ENCODE measurements at places on chromosomes 5 and 9.

- no peak for DNase-seq
Observed at GRCh38 chr5:5025098-5025773, 114.9 kb upstream of the ADAMTS16 start.

GRCh38 chr9:135794057-135794335 lies 92.0 kb downstream of the KCNT1 start:
- no peak for DNase-seq

DNA sequence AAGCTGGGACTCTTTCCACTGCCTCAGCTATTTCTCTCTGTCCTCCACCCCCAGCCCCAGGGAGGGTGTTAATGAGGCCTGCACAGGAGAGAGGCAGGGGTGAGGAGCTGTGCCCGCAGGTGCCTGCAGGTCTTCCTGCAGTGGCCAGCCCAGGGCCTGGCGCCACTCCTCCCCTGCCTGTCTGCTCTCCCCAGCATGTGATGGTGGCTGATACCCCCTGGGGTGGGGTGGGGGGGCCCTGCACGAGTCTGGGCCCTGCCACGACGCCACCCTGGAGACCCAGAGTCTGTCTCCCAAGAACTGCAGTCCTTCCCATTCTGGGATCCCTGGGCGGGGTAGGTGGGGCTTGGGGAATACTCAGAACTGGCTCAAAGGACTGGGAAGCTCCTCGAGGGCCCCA lies 166.4 kb upstream of the SMIM23 start:
- DNase-seq, result no peak

- DNase-seq, result no peak
Observed at GRCh38 chr9:1918622-1919021, 96.5 kb upstream of the SMARCA2 start.

Data from NCI-H2107 (cell line).